ENCODE measurements at places on chromosomes 1 and 21. TPM values are rescaled to one million over a fixed set of nuclear protein-coding genes. Genes with fewer than 3 reads are reported as not detected.

The ABCG1 gene
- 3.4 TPM for total RNA-seq

DNA sequence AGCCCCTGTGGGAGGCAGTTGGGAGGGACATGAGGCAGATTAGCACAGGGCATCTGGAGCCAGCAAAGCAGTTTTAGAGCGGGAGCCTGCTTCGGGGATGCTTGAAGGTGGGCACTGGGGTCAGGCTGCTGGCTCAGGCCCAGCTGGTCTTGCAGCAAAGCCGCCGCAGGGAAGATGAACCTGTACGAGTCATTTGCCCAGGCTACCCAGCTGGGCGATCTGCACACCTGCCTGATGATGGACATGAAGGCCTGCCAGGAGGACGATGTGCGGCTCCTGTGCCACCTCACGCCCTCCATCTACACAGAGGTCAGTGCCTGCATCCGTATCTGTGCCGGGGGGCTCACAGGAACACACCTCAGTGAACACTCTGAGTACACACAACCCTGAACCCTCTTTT is 7.7 kb upstream of the SLC27A3 start:
- peaks cover 72% of the 10 kb centered on the region for H3K36me3 ChIP-seq
- DNase-seq: no peak
- H3K4me1 ChIP-seq: no peaks in the 10 kb centered on the region
- H3K27ac ChIP-seq: no peak overlapping the region

- H3K4me3 ChIP-seq: no peak within 1 kb of the TSS
- peaks cover 9% of the 10 kb centered on the region for H3K4me1 ChIP-seq
- H3K27me3 ChIP-seq: no peaks in the 10 kb centered on the region
- no peak within 1 kb of the TSS for H3K27ac ChIP-seq
- DNase-seq: no peak
Measured at GRCh38 chr1:155301342-155301841, at the start of gene PKLR. TSS of gene PKLR (minus strand) at chr1:155301438. CDS start at chr1:155301395, 43 bp downstream.

DNA sequence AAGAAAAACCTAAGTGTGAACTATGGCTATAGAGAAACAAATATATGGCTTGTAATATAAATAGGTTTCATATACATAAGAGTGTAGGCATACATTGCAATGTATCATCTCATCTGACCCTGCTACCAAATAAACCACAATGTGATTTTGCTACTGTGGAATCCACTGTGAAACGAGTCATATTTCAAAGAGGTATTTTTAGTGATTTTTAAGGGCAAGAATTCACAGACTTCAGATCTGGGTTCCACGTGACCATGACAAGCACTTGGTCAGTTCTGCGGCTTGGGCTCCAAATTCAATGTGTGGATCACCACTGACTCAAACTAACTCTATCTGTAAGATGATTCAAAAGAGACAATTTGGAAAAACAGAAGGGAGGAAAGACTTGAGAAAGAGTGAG is 147.0 kb upstream of the ERG start:
- H3K4me1 ChIP-seq: no peaks in the 10 kb centered on the region
- no peak for DNase-seq
- no peak overlapping the region for H3K27ac ChIP-seq
- peaks cover 33% of the 10 kb centered on the region for H3K27me3 ChIP-seq

The SLAMF1 gene
- total RNA-seq: 2.2 TPM

DNA sequence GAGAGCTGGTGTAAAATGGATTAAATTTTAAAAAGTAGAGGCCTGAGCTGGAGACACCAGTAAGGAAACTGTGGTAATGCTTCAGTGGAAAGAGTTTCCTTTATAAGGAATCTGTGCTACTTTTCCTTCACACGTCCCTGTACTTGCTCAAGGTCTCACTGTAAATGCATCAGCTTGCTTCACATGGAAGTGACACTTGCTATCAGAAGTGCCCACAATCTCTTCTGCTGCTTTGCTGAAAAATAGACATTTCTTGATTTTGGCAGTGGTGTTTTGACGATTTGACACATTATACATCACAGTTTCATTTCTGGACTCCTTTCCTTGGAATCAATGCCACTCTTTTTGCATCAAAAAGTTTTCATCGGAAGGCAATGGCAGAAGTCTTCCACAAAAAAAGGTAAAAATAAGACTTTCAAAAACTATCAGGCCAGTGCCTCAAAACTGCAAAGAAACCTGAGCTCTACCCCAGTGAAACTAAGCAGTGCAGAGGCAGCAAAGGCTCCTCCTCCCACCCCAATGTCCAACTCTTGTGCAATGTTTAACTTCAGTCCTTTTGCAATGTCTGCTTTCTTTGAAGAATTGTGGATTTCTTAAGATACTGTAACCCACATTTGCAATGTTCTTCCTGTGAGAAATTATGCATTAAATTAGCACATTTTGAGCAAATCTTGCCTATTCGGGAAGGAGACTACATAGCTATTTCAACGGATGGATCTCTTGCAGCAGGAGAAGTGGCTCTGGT is 18.4 kb upstream of the TSPAN2 start:
- H3K27ac ChIP-seq: no peak overlapping the region
- H3K4me3 ChIP-seq: no peak overlapping the region
- no peak for DNase-seq
- H3K4me1 ChIP-seq: no peaks in the 10 kb centered on the region
- no peaks in the 10 kb centered on the region for H3K27me3 ChIP-seq

The GPR153 gene
- total RNA-seq: 8.4 TPM

DNA sequence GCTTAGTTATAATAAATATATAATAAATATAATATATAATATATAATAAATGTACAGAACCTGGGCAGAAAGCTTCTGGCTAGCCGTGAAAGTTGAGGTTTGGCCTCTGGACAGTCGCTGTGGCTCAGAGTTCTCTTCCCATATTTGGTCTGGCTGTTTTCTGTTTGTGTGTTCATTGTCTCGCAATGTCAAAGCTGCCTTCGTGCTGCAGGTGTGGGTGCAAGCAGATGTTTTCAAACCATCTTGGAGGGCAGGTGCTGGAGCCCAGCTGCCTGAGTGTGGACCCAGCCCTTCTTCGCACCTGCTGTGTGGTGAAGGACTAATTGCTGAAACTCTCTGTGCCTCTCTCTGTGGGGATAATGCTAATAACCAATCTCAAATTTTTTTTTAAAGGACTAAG is 3.6 kb upstream of the CSTB start:
- H3K27me3 ChIP-seq: no peaks in the 10 kb centered on the region
- H3K27ac ChIP-seq: no peak overlapping the region
- DNase-seq: no peak
- H3K4me1 ChIP-seq: no peaks in the 10 kb centered on the region

- H3K4me3 ChIP-seq: no peak overlapping the region
- no peak overlapping the region for H3K27ac ChIP-seq
- peaks cover 60% of the 10 kb centered on the region for H3K36me3 ChIP-seq
- H3K4me1 ChIP-seq: no peaks in the 10 kb centered on the region
Measured at GRCh38 chr1:220007438-220007837, 38.9 kb downstream of the EPRS1 start.

DNA sequence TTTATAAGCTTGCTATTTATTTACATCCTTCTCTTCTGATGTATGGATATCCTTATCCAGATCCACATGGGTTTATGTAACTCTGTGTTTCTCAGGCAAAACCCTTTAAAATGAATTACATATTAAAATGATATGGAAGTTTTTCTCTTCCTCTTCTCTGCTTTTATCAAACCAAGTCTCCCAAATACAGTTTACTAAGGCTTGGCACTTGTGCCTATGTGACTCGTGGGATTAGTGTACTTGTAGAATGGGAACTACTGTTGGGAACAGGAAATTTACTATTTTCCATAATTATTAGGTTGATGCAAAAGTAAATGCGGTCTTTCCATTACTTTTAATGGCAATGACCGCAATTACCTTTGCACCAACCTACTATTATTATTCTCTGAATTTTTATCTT is 14.8 kb downstream of the SIM2 start:
- peak; percentile 76 for DNase-seq
- no peak overlapping the region for H3K4me3 ChIP-seq
- no peaks in the 10 kb centered on the region for H3K27me3 ChIP-seq
- H3K27ac ChIP-seq: peak overlapping the region; percentile 35
- H3K4me1 ChIP-seq: peaks cover 88% of the 10 kb centered on the region

The TNFRSF4 gene
- total RNA-seq: 0.80 TPM

DNA sequence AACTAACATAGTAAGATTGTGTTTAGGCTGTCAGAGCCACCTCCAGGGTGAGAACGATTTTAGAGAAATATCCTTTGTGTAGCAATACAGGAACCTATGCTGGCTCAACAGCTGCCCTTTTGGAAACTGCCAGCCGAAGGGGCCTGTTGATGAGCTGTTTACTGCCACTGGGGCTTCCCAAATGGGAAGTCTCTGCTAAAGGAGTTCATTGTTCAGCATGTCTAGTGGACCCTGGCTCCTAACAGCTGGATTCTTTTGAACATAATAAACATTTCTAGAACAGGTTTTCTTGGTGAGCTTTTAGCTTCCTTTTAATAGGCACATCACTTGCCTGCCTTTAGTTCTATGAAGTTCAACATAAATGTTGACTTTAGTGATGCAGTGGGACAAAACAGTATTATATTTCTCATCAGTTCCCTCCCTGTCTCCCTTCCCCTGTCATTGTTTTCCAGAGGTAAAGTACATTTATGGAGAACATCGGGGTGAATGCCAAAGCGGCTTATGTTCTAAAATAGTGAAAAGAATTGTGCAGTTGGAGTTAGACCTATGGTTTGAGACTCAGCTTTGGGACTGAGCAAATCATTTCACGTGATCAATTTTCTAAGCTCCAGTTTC is 57.4 kb downstream of the UCK2 start:
- no peak overlapping the region for H3K4me3 ChIP-seq
- no peaks in the 10 kb centered on the region for H3K27me3 ChIP-seq
- H3K27ac ChIP-seq: no peak overlapping the region
- no peaks in the 10 kb centered on the region for H3K36me3 ChIP-seq
- no peaks in the 10 kb centered on the region for H3K4me1 ChIP-seq
- DNase-seq: no peak

DNA sequence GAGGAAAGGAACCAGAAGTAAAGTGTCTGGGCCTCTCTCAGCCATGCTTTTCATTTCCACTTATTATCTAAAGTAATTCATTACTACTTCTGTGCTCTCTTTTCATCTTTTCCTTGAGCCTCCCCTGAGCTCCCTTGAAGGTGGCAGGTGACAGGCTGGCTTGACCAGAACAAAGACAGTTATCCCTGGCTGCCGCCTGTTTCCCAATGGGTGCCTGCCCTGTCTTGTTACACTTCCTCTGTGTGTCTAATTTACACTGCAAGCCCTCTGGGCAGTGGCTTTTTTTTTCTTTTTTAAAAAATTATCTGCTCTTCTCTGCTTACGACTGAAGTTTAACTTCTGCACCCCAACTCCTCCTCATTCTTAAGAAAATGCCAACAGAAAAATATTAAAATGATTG is 113.4 kb downstream of the NGF start:
- H3K36me3 ChIP-seq: no peaks in the 10 kb centered on the region
- H3K27me3 ChIP-seq: no peaks in the 10 kb centered on the region
- H3K27ac ChIP-seq: no peak overlapping the region
- H3K4me3 ChIP-seq: no peak overlapping the region
- H3K4me1 ChIP-seq: no peaks in the 10 kb centered on the region

- H3K27me3 ChIP-seq: no peaks in the 10 kb centered on the region
- no peak for DNase-seq
- no peak overlapping the region for H3K27ac ChIP-seq
- H3K36me3 ChIP-seq: peaks cover 15% of the 10 kb centered on the region
- H3K4me1 ChIP-seq: peaks cover 1% of the 10 kb centered on the region
- no peak overlapping the region for H3K4me3 ChIP-seq
Measured at GRCh38 chr1:204441558-204441957, 29.9 kb upstream of the PPP1R15B start.

DNA sequence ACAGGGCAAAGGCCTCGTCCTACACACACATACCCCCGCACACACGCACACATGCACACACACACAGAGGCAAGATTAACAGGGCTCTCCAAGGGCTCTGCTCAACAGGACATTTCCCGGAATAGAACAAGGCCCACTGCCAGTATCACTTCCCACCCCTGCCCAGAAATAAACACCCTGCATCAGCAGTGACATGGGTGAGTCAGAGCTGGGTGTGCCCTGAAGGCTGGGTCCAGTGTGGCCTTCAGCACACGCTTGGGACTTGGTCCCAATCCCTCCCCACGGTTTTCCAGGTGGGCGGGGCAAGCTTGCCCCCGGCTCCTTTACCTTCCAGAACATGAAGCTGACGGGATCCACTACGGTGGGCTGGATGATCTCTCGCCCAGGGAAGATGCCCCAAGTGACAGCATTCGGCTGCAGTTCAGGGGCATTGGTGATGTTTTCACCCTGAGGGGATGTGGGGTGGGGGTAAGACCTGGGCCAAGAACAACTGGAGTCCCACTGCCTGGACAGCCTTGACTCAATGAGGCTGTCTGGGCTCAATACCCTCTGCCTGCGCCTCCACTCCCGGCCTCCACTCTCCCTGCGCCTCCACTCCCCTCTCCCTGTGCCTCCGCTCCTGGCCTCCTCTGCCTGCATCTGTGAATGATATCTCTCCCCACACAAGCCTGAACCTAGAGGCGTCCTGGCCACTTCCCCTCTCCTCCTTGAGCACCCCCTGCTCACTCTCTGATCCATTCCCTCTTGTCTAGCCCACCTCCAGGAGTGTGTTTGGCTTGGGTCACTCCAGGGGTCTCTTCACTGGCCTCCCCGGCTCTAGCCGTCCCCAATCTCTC is 14.7 kb downstream of the MTHFR start:
- H3K27ac ChIP-seq: no peak overlapping the region
- no peak for DNase-seq
- H3K27me3 ChIP-seq: no peaks in the 10 kb centered on the region

GRCh38 chr1:109474697-109475096 is 8.4 kb downstream of the SYPL2 start:
- no peaks in the 10 kb centered on the region for H3K36me3 ChIP-seq
- no peak for DNase-seq
- H3K27ac ChIP-seq: no peak overlapping the region
- peaks cover 84% of the 10 kb centered on the region for H3K27me3 ChIP-seq

GRCh38 chr1:94646141-94646643 is 104.6 kb upstream of the F3 start:
- no peaks in the 10 kb centered on the region for H3K27me3 ChIP-seq
- H3K4me1 ChIP-seq: peaks cover 12% of the 10 kb centered on the region
- no peak overlapping the region for H3K4me3 ChIP-seq

The PDC gene
- total RNA-seq: not detected

The FCMR gene
- total RNA-seq: not detected

The TTC13 gene
- total RNA-seq: 28.9 TPM

GRCh38 chr1:150477320-150477719 is 9.9 kb upstream of the TARS2 start:
- no peak for DNase-seq
- H3K4me3 ChIP-seq: no peak overlapping the region
- no peak overlapping the region for H3K27ac ChIP-seq
- peaks cover 6% of the 10 kb centered on the region for H3K36me3 ChIP-seq

- H3K4me3 ChIP-seq: no peak overlapping the region
- no peak overlapping the region for H3K27ac ChIP-seq
- H3K27me3 ChIP-seq: no peaks in the 10 kb centered on the region
- H3K36me3 ChIP-seq: no peaks in the 10 kb centered on the region
- peak; percentile 78 for DNase-seq
Measured at GRCh38 chr1:186722711-186723309, 42.6 kb upstream of the PTGS2 start.

- no peak overlapping the region for H3K4me3 ChIP-seq
- no peaks in the 10 kb centered on the region for H3K36me3 ChIP-seq
- H3K27me3 ChIP-seq: no peaks in the 10 kb centered on the region
- H3K4me1 ChIP-seq: no peaks in the 10 kb centered on the region
- DNase-seq: no peak
Measured at GRCh38 chr1:116934586-116935207, 25.0 kb downstream of the PTGFRN start.

The WNT9A gene
- not detected for total RNA-seq

The LMX1A gene
- total RNA-seq: not detected
